Muscle of arm (tissue), 14 donors: ENCODE measurements at places on chromosomes 2 and 18. TPM values are rescaled to one million over a fixed set of nuclear protein-coding genes. Genes with fewer than 3 reads are reported as not detected.
A peak's percentile ranks its signal among the peaks of the same experiment; 100 is the strongest.

Gene SKOR2
- polyA plus RNA-seq: not detected

Gene IGFBP2
- polyA plus RNA-seq: 109 TPM

Gene CD28
- polyA plus RNA-seq: 3.4 TPM

Gene LONRF2
- 0.98 TPM for polyA plus RNA-seq

Gene PLEK
- polyA plus RNA-seq: not detected

Gene CDH2
- 5.7 TPM for polyA plus RNA-seq

Gene REG1B
- not detected for polyA plus RNA-seq

GRCh38 chr2:111930875-111931274, 32.5 kb downstream of the MERTK start:
- no peak for DNase-seq

GRCh38 chr2:111667542-111668273, 216.3 kb downstream of the ANAPC1 start:
- DNase-seq: no peak

DNA sequence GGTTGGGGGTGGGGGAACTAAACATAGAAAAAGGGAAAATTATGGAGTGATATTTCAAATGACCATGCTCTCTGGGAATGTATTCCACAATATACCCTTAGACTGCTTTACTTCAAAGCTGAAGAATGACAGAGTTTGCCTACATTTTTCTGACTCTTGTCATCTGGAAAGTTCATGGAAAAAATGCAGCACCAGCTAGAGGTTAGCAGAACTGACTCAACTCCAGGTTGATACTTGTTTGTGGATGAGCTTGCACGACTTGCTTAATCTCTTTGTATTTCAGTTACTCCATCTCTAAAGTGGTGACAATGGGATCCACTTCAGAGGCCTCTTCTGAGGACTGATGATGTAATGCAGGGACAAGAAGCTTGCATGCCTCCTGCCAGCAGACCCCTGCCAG, 824.0 kb upstream of the ID2 start:
- DNase-seq: no peak

GRCh38 chr2:135885709-135886108, 9.5 kb upstream of the MCM6 start:
- DNase-seq: no peak

DNA sequence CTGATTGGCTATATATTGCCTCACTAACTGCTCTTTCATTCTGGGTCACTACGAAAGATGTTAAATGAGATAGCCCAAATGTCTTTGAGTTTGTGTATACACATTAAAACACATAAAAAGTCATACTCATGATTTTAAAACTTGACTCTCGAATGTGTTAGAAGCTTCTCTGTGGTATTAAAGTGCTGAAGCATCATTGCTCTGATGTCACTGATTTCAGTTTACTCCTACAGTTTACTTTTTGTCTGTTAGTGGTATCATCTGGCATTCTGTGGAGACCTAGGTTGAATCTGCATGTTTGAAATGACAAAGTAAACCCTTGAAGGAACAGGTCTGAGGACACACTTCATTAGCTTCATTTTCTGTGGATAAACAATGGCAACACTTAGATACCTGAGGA, 10.7 kb downstream of the NT5DC4 start:
- no peak for DNase-seq

GRCh38 chr2:85611217-85611704, 605 bp downstream of the C2orf68 start:
- no peak for DNase-seq

GRCh38 chr2:36964496-36965058, 1.8 kb downstream of the STRN start:
- no peak for DNase-seq

- no peak for DNase-seq
Measured at GRCh38 chr2:207499114-207499513, 30.6 kb upstream of the CREB1 start.

- no peak for DNase-seq
Measured at GRCh38 chr2:240868286-240869108, at the start of gene AGXT. Gene AGXT, plus strand, starts transcription at chr2:240868824. Its CDS starts 42 bp downstream, at chr2:240868866.

- DNase-seq: no peak
Measured at GRCh38 chr2:166784296-166784946, 103.9 kb upstream of the XIRP2 start.

GRCh38 chr18:35141567-35142274, 99.1 kb upstream of the ZNF397 start:
- no peak for DNase-seq

- no peak for DNase-seq
Measured at GRCh38 chr2:96541398-96542152, 5.0 kb downstream of the ARID5A start.

DNA sequence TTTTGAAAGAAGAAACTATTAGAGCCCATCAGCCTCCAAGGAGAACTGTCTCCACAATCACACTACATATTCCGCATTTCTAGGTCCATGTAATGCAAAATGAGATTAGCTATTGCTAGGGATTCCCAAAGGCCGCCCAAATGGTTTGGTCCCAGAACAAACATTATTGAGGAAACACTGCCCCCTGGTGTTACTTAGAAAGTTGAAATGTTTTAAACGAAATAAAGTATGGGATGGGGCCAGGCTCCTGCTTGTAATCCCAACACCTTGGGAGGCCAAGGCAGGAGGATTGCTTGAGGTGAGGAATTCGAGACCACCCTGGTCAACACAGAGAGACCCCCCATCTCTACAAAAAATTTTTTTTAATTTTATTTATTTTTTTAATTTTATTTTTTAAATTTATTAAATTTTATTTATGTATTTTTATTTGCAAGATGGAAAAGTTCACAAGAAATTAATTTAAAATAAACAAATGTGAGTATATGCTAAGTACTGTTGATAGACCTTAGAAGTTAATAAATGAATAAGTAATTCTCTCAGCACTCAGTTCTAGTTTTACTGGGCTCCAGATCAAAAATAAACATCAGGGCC, 5.5 kb downstream of the NHEJ1 start:
- DNase-seq: peak; percentile 69

DNA sequence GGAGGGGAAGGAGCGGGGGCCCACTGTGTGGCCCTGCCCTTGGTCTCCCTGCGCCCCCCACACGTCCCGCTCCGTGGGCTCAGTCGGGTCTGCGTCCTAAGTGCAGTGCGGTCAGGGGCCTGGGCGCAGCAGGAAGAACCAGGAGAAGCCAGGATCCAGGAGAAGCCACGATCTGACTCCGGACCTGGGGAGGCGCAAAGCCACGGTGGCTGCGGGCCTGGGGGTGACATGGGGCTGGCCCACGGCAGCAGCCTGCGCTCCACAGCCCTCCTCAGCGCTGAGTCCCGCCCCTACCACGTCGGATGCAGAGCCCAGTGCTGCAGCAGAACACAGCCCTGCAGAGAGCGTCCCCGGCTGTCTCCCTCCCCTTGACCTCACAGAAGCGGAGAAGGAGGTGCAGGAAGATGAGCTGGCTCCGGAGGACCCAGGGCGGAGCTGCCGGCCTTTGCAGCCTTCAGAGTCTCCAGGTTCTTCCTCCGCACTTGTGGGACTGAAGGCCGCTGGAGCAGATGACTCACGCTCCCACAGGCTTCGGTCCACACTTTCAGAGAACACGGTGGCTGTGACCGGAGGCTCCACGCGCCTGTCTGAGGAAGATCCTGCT, 589.2 kb upstream of the SALL3 start:
- no peak for DNase-seq

DNA sequence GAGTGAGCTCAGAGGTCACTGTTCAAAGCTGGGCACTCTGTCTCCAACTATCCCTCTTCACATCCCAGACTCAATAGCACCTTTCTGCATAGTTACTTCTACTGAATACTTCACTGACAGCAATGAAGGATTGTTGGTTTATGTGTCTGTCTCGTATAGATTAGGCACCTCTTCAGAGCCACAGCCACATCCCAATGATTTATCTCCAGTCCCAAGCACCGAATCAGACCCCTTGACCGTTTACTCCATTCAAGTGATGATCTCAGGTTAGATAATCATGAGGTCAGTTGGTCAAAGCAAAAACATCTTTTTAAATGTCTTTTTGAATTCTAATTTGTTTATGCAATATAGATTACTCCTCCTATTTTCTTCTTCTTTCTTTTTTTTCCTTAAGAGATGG, 14.7 kb downstream of the NEDD4L start:
- DNase-seq: no peak

DNA sequence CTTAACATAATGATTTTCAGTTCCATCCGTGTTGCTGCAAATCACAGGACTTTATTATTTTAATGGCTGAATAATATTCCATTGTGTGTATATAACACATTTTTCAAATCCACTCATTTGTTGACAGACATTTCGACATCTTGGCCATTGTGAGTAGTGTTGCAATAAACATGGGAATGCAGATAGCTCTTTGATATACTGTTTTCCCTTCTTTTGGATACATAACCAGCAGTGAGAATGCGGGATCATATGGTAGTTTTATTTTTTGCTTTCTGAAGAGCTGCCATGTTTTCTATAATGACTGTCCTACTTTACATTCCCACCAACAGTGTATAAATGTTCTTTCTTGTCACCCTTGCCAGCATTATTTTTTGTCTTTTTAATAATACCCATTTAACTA, 420.3 kb upstream of the CHAC2 start:
- DNase-seq: no peak

DNA sequence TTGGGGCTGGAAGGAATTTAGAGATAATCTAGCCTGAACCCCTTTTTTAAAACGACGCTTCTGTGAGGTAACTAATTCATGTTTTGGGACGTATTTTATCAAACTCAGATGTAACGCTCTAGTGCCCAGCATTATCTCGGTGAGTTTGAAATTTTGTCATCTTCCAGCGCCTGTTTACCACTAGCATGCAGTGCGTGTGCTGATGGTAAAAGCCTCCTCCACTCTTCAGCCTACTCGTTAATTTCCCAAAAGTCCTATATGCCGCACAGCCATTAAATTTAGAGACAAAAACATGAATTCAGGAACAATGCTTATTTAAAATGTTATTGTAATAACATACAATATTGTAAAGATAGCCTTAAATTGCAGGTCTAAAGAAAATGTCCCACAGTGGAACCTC, 2.8 kb downstream of the ZCCHC2 start:
- DNase-seq: no peak

- no peak for DNase-seq
Measured at GRCh38 chr18:66616523-66616983, 12.7 kb upstream of the CDH19 start.

DNA sequence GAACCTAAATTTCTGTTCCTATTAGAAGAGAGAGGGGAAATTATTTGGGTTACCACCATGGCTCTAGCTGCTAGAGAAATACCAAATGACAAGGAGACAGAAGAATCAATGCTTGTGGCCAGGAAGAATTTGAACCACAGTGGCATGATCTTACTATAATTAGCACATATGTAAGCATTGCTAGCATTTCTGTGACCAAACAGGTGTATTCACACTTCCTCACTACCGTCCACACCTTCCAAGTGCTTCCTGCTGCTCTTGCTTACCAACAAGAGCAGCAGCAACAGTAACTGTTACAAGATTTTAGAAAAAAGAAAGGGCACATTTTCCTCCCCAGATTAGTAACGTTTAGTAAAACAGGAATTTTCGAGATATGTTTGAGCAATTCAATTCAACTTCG, 60.5 kb downstream of the CDH7 start:
- DNase-seq: no peak

GRCh38 chr2:54830546-54830945, 107.1 kb downstream of the EML6 start:
- DNase-seq: no peak

DNA sequence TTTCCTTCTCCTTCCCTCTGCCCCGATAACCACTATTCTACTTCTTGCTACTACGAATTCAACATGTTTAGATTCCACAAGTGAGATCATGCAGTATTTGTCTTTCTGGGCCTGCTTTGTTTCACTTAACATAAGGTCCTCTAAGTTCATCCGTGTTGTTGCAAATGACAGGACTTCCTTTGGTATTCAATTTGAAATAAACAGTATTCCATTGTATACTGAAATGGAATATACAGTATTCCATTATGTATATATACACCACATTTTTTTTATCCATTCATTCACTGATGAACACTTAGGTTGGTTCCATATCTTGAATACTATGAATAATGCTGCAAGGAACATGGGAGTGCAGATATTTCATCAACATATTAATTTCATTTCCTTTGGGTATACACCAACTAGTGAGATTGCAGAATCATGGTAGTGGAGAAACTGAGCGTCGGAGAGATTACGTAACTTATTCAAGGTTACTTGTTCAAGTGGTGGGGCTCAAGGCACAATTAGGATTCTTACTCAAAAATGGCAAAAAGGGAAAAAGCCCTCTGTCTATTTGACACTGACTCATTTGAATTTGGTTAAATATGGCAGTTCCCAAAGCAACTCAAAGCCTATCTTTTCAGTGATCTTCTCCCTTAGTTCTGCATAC, 85.1 kb downstream of the CHN1 start:
- no peak for DNase-seq

DNA sequence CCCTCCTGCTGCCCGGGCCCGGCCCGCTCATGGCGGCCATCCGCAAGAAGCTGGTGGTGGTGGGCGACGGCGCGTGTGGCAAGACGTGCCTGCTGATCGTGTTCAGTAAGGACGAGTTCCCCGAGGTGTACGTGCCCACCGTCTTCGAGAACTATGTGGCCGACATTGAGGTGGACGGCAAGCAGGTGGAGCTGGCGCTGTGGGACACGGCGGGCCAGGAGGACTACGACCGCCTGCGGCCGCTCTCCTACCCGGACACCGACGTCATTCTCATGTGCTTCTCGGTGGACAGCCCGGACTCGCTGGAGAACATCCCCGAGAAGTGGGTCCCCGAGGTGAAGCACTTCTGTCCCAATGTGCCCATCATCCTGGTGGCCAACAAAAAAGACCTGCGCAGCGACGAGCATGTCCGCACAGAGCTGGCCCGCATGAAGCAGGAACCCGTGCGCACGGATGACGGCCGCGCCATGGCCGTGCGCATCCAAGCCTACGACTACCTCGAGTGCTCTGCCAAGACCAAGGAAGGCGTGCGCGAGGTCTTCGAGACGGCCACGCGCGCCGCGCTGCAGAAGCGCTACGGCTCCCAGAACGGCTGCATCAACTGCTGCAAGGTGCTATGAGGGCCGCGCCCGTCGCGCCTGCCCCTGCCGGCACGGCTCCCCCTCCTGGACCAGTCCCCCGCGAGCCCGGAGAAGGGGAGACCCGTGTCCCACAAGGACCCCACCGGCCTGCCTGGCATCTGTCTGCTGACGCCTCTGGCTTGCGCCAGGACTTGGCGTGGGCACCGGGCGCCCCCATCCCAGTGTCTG, 767 bp downstream of the RHOB start:
- DNase-seq: no peak

DNA sequence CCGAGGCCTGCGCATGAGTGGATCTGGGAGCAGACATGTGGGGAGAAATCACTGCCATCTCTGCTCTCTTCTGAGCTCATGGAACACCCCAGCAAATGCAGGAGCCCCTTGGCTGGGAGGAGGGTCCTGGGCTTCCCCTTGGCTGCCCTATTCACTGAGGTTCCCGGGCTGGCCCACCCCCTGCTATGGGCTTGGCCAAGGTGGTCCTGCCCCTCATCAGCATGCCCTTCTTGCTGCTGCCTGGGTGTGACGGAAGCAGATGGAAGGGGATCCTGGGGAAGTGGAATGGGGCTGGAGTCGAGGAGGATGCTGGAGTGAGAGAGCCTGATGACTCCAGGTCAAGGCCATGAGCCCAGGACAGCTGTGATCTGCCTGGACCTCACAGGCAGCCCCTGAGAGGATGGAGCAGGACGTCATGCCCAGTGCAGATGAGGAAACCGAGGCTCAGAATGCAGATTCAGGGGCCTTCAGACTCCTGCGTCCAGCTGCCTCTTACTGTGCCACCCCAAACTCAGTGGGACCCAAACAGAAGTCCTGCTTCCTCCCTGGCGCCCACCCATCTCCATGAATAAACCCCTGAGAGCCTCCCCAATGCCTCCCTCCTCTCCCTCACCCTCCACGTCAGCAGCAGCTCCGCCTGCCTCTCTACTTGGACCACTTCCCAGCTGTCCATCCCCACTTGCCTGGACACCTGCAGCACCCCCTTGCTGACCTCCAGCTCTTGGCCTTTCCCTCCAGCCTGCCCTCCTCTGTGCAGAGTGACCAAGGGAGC, 4.0 kb downstream of the SNED1 start:
- no peak for DNase-seq
